ENCODE measurements at places on chromosomes 11 and 22.
A peak's percentile ranks its signal among the peaks of the same experiment; 100 is the strongest.

- DNase-seq: no peak
Observed at GRCh38 chr22:17074648-17075002, 10.2 kb upstream of the IL17RA start.

DNA sequence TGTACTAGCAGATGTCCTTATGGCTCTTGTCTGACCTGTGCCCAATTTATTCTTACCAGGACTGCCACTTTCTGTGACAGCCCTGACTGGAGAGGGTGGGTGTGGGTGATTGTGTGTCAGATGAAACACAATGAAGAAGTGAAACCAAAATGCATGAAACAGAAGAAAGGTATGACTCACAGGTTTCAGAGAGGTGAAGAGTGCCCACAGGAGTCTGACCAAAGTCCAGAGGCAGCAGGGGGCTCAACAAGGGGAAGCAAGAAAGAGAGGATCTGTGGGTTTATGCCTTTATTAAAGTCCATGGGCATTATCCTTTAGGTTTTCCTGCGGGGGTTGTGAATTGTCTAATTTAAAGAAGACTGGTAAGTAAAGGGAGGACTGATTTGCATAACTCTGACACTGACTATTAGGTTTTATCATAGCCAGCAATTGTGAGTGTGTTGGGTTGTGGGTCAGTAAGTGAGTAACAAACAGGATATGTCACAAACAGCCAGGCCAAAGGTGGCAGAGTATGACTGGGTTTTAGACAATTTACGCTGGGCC, 3.9 kb upstream of the OR4C6 start:
- DNase-seq: no peak

- DNase-seq: peak; percentile 1
Observed at GRCh38 chr11:129694538-129694937, 121.1 kb upstream of the TMEM45B start.

DNA sequence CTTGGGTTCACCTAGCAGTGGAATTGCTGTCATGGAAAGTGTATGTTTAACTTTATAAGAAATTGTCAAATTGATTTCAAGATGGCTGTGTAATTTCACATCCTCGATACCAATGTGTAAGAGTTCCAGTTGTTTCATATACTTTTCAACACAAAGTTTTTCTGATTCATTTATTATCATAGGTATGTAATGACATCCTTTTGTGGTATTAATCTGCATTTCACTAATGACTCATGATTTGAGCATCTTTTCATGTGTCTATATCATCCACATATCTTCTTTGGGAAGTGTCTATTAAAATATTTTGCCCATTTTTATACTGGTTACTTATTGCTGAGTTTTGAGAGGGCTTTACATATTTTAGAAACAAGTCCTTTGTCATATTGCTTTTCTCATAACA, 17.0 kb upstream of the GLYATL1B start:
- DNase-seq: no peak

- no peak for DNase-seq
Observed at GRCh38 chr22:47587361-47587760, 824.9 kb downstream of the TBC1D22A start.

DNA sequence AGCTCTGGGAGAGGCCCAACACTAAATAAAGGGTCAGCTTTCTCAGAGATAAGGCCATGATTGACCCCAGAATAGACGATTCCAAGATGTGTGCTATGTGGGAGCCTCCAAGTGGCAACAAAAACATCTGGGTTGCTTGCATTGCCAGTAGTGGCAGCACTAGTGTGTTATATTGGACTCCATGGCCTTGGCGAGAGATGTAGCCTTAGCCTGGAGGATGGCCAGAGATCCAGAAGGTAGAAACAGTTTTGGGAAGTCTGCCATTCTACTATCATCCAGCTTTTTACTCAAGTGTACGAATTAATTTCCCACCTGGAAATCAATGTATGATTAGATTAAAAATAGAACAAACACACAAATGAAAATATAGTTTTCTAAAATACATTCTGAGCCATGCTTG, 3.0 kb downstream of the OR8D4 start:
- DNase-seq: peak; percentile 72

GRCh38 chr11:35588627-35589026, 29.6 kb upstream of the FJX1 start:
- DNase-seq: no peak

GRCh38 chr11:83682611-83682973, 396.4 kb upstream of the CCDC90B start:
- no peak for DNase-seq

- no peak for DNase-seq
Observed at GRCh38 chr11:17604201-17604914, 57.3 kb downstream of the OTOG start.

DNA sequence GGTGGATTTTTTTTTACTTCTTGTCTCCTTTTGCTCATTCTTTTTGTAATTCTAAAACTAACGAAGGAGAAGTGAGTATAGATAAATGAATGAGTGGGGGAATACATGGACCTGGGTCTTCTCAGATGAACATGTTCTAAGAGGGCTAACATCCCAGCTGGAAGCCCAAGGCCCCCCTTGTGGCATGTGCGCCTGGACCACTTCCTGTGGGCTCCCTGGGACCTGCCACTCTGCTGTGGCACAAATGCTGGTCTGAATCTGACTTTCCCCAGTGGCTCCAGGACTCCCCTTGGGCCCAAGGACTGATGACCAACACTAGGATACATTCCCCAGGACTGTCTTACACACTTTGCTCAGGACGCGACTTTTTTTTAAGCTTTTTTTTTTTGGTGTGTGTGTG, 32.7 kb upstream of the ALX4 start:
- DNase-seq: no peak

- no peak for DNase-seq
Observed at GRCh38 chr11:111246956-111247355, 1.4 kb downstream of the POU2AF2 start.

DNA sequence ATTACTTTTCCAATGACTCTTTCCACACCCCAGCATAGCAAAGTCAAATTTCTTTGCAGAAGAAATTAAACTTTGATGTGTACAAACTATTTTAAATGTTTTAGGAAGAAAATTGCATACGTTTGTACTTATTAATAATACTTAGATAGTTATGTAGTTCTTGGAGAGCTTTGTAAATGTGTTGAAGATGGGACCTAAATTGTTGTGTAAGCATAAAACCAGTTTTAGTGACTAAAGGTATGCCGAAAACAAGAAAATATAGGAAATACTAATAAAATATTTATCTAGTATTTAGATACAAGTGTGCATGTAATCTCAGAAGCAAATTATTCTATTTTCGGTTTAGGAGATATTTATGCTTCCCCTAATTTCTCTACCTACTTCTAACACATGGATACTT, 4.2 kb upstream of the OR52N4 start:
- DNase-seq: no peak

- DNase-seq: peak; percentile 5
Observed at GRCh38 chr22:47849576-47849975, 1087.1 kb downstream of the TBC1D22A start.

DNA sequence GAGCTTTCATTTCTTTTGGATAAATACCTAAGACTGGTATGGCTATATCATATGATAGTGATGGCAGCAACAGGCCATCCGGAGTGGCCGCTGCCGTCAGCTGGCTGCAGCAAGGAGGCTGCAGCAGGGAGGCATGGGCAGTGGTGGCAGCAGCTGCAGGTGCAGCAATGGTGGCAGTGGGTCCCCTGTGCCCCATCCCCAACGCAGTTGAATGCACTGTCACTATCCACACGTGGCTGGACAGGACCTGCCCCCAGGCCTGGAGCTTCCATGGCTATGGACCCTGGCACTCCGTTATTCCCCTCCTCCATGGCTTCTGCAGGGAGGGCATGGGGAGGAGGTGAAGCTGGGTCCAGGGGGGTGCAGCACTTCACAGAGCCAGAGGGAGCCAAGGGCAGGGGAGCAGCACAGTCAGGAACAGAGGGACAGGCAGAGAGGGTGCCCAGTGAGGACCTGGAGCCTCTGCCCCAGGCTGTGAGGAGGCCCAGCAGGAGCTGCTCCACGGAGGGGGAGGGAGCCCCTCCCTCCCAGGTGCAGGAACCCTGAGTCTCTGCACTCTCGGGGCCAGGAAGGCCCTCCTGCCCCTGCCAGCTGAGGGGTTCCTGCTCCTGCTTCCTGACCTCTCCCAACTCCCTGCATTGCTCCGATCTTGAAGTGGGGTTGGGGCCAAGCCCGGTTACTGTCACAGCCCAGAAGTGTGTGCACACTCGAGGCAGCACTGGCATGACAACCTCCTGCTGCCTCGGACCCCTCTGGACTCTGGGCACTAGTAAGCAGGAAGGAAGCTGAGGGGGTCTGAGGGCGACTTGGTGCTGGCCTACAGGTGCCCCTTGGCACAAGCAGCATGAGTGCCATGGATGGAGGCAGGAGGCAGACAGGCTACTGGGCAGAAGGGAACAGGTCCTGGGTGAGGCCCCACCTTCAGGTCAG, 466.3 kb downstream of the GUCY1A2 start:
- DNase-seq: no peak

DNA sequence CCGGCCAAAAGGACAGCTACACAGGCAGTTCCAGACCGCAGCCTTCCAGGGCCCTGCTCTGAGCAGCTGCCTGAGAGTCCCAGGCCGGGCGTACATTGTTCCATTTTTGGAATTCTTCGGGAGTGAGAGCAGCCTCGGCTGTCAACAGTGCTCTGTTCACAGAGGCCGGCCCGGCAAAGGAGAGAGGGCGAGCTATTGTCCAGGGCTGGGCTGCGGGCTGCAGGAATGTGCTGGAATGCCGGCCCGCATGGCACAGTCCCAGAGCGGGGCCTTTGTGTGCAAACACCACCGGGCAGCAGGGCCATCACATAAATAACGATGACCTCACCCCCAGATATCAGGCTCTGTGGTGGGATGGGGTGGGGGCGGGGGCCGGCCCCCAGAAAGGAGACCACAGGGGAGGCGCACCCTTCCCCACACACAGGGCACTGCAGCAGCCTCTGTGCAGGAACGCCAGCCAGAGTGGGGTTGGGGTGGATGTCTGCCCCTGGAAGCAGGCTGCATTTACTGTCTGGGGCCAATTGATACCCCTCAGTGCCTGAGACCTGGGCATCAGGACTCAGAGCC, 15.8 kb downstream of the LINC01488 start:
- peak; percentile 4 for DNase-seq

DNA sequence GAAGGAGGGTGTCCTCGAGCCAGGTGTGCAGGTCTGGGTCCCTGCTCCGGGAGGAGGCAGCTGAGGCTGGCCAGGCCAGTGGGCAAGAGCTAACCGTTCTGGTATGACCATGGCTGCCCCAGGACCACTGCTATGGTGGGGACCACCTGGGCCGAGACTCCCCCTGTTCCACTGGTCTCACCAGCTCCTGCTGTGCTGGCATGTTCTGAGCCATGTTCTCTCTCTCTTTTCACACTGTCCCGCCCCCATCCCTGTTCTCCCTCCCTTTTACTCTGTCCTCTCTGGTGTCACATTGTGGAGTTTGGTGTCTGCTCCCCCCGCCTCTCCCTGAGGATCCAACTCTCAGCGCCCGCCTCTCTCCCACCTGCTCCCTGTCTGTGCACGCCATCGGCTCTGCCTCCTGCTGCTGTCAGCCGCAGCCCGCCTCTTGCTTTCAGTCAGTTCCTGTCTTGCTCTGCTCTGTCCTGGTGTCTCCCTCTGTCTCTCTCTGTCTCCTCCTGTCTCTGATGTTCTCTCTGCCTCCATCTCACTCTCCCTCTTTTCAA, 66.4 kb downstream of the LRRC32 start:
- no peak for DNase-seq

GRCh38 chr11:19683862-19684491, 28.7 kb upstream of the NAV2 start:
- DNase-seq: no peak

- no peak for DNase-seq
Observed at GRCh38 chr22:43297270-43298061, 45.7 kb downstream of the SCUBE1 start.

- no peak for DNase-seq
Observed at GRCh38 chr11:72788241-72788640, 5.6 kb downstream of the STARD10 start.

DNA sequence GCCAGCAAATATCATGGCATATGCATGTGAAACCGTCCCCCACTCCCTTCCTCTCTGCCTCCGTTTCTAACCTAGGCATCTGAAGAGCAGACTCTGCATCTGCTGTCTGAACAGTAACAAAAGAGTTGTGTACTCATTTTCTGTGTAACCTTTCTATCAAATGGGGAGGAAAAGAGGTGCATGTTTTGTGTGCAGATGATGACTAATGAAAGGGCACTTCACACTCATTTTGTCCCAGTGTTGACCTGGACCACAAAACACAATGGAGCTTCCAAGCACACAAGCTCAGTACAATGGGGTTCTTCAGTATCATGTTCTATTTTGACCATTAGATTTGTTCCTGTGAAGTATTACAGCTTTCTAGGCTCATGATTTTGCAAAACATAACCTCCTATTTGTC, 13.0 kb downstream of the JHY start:
- no peak for DNase-seq

DNA sequence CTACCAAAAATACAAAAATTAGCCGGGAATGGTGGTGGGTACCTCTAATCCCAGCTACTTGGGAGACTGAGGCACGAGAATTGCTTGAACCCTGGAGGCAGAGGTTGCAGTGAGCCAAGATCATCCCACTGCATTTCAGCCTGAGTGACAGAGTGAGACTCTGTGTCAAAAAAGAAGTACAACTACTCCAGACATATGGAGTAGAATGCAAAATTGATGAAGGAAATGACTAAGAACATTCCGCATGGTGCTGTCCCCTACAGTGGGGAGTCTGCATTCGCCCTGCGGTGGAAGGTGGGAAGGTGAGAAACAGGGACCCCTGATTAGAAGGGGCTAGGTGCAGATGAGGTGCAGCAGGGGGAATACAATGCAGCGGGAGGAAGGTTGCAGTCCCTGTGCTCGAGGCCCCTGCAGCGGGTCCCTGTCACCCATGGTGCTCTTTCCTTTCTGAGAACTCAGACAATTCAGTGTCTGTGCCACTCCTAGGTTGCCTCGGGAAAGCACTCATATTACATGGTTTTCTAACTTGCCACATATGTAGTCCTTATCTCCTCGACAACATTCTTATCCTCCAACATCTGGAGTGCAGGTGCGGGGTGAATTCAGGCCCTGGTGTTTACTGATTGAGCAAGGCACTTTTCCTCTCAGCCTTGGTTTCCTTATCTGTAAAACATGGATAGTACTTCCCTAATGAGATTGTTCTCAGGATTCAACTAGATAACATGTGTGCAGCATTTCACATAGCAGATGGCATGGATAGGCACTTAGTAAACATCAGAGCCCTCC, 5.2 kb downstream of the POLD4 start:
- no peak for DNase-seq

- DNase-seq: no peak
Observed at GRCh38 chr22:36196254-36197064, 5.2 kb downstream of the APOL4 start.

DNA sequence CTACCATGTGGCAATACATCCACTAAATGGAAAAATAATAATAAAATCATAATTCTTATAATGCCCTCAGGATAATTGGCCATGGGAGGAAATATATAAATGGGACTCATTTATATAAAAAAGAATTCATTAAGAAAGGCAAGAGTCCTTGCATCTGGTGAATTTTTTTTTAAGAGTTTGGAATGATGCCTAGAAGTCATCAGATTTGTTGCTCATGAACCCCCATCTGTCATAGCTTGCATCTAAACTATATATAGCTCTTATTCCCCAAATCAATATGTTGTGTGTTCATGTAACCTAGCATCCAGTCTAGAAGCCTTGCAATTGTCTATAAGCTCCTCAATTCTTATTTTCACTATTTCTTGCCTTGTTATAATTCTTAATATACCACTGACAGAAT, 75.9 kb downstream of the CADM1 start:
- DNase-seq: no peak

- no peak for DNase-seq
Observed at GRCh38 chr11:75072582-75072981, 24.1 kb downstream of the OR2AT4 start.
